ENCODE measurements at places on chromosomes 6 and 20.
A peak's percentile ranks its signal among the peaks of the same experiment; 100 is the strongest.

- DNase-seq: peak; percentile 37
Measured at GRCh38 chr6:33692760-33693158, 18.7 kb downstream of the UQCC2 start.

DNA sequence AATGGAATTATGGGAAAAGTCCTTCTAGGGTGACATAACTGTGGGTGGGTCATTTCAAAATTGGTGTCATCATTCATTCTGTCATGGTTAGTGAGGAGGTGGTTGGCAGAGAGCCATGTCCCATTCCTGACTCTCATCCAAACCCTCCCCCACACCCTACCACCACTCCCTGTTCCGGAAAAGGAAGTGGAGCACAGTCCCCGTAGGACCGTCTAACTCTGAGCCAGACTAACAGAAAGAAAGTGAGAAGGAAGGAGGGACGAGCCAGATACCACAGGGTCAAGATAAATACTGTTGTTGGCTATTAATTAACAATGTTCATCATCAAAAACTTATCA, 4.8 kb downstream of the TRIM10 start:
- no peak for DNase-seq

DNA sequence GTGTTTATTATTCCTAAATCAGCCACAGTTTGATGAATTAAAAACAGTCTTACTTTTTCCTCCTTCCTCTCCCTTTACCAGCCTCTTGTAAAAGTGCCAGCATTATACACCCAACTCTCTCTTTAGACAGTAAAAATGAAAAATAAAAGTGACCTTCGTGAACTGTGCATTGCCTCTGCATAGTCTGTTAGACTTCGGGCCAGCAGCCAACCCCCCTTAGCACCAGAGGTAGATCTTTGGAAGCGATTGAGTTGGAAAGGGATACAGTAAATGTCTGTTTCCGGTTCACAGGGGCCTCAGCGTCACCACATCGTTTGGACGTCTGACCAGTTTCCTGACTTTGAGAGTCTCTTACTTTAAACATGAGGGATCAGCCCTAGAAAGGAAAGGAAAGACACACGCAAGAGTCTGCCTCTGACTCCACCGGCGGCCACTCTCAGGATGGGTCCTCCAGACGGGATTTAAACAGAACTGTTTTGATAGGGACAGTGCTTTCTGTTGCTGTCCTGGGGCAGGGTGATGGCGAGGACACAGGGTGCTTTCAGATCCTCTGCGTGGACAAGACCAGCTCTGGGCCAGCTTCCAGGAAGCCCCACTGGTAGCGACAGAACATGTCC, 206.6 kb upstream of the PREP start:
- DNase-seq: no peak

GRCh38 chr6:161204866-161205557, 68.8 kb downstream of the AGPAT4 start:
- no peak for DNase-seq

DNA sequence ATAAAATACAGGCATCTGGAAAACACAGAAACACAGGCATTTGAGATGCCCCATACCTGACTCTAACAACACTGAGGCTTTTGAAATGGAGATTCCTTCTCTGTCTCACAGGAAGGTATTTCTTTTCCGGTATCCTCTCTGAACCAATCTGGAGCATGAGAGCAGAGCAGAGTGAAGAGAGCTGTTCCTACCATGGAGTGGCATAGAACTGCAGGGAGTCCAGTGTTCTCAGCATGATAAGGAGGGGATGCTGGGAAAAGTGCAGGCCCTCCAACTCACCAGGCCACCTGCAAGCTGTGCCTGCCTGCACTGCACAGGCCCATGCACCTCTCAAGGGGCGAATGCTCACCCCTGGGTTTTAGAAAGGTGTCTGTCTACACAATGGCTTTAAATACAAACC, 89.2 kb downstream of the FOXA2 start:
- DNase-seq: no peak

- DNase-seq: no peak
Measured at GRCh38 chr6:167119670-167120582, 3.0 kb upstream of the CCR6 start.

GRCh38 chr6:169146521-169146920, 107.1 kb downstream of the THBS2 start:
- DNase-seq: no peak

DNA sequence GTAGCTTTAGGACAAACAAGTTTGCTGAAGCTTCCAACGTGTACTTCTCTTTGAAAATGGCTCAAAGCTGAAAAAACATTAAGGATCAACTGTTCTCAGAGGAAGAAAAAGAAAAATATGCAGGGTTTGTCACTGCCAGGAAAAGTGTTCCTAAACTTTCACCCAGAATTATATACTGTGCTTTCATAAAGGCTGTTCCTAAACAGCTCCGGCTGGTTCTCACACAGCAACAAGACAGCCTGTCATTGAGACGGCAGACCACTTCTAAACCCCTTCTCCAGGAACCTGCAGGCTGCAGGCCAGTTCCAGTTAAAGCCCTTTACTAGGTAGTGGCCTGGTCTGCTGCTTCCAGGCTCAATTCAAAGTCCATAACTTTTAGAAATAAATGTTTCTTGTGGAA, 97.4 kb upstream of the SOX4 start:
- no peak for DNase-seq

GRCh38 chr6:12325872-12326271, 35.7 kb downstream of the EDN1 start:
- DNase-seq: no peak

- no peak for DNase-seq
Measured at GRCh38 chr6:36070252-36070651, 42.6 kb downstream of the MAPK14 start.

DNA sequence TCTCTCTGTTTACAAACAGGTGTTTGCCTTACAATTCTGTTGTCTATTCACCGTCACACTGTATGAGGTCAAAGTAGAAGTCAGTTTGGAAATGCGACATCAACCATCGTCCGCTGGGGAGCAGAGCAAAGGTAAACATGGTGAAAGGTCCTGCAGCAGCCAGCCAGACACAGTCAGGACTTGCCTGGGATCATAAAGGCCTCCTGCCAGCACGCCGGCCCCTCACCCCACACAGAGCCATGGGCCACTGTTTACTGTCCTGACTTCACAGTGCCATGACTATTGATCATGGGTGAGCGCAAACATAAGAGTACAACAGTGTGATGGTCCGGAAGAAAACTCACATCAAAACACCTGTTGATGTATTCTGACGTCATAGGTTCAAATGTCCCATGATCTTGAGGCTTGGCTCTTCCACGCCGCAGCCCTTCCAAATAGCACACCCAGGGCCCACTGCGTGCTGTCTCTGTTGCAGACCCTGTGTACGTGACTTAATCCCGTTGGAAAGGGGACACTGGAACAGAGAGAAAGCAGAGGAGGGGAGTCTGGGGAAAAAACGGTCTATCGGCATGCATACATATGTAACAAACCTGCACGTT, 16.9 kb upstream of the PPP1R3G start:
- no peak for DNase-seq

- DNase-seq: no peak
Measured at GRCh38 chr6:106187424-106187982, 101.4 kb downstream of the PRDM1 start.

- no peak for DNase-seq
Measured at GRCh38 chr20:44151621-44152416, 35.2 kb downstream of the JPH2 start.

DNA sequence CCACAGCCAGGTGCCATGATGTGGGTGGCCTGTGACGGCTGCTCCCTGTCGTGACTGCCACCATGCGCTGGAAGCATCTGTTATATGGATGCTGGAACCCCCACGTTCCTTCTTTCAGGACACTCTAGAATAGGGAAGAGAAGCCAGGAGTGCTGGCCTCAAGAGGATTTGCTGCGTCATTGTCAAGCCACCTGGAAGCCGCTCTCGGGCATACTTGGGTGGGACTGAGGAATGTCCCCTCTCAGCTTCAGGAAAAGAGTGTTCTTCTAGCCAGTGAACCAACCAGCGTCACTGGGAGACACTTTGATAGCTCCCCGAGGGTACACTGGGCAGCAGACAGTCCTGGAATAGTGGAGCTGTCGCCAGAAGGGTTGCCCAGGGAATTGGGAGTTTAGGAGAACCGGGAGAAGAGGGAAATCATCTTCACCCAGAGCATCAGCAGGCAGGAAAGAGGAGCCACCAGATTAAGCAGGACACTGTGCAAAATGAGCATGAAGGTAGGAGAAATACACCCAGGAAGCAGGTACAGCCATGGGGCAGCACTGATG, 130.8 kb upstream of the SASH1 start:
- DNase-seq: no peak

GRCh38 chr6:42450477-42451332, 1.0 kb downstream of the TRERF1 start:
- peak; percentile 22 for DNase-seq

DNA sequence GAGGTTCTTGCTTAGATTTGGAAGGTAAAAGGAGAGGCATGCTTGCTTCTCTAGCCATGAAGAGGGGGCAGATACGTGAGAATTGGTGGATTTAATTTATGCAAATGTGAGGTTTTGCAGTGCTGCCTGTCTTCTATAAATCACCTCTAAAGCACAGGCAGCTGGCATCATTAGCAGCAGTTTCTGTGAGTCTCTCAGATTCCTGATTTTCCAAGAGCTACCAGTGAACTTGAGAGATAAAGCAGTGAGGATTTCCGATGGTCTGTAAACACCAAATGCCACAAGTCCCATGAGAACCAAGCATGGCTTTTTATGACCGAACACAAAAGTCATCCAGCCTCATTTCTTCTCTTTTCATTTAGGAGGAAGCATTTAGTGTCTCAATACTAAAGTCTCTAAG, 3.2 kb upstream of the SIRPB2 start:
- no peak for DNase-seq

DNA sequence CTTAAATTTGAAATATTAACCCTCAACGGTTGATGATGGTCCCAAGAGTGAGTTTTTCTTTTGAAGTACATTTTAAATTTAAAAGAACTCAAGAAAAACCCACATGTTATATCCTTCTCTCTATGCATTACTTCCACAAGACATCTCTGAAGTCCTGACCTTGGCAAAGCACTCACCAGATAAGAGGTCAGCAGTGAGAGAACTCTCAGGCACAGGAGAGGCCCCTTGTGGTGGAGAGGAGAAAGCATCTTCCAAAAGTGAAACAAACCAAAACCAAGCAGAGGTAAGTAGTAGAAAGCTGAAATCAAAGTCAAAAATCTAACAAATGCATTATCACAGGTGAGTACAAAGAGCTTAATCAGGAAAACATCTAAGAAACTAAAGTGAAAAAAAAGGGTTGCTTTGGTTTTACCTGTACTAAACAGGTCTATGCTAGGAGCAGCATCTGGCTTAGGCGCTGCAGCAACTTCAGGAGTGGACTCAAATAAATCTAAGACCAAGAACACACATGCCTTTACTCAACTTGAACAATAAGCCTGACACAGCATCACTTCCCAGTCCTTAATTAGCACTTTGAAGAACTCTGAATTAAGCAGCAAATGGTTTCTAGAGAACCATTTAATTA, 80.5 kb downstream of the PRSS35 start:
- DNase-seq: no peak

GRCh38 chr6:36683145-36683655, 4.7 kb downstream of the CDKN1A start:
- DNase-seq: no peak

- DNase-seq: no peak
Measured at GRCh38 chr20:38628580-38629470, 27.2 kb downstream of the ARHGAP40 start.

- DNase-seq: no peak
Measured at GRCh38 chr6:164612751-164613150, 696.7 kb downstream of the C6orf118 start.

GRCh38 chr6:6497976-6498375, 90.5 kb upstream of the LY86 start:
- DNase-seq: no peak

DNA sequence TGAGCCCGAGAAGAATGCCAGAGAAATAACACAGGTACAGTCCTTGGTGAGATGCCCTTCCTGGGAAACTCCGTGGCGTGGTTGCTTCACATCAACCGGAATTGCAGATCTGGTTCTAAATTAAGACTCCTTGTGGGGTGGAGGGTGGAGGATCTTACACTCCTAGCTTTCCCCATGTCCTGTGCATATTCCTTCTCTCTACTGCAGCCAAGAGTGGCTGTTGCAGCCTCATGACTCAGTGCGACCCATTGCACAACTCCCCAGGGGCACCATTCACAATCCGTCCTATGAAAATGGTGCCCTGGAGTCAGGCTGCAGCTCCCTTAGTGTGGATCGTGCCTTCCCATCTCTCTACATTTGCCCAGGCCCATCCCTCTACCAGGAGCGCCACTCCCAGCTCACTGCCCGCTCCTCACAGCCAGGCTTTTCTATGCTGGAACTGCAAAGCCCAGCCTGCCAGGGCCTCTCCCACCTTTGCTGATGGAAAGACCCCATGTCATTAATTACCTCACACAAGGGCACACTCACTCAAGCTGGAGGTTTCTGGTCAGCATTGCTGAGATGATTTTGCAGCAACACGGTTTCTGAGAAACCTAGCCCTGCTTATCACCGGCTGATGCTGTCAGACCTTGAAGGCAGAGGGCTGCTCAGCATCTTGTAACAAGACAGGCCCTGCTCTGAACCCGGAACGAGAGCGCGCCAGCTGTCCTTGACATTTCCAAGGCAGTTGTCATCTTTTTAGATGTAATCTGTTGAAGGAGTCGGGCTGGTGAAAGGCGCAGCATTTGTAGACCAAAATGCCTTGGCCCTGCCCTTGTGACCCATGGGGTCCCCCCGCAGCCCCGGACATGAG, 39.7 kb downstream of the SIRPA start:
- no peak for DNase-seq

DNA sequence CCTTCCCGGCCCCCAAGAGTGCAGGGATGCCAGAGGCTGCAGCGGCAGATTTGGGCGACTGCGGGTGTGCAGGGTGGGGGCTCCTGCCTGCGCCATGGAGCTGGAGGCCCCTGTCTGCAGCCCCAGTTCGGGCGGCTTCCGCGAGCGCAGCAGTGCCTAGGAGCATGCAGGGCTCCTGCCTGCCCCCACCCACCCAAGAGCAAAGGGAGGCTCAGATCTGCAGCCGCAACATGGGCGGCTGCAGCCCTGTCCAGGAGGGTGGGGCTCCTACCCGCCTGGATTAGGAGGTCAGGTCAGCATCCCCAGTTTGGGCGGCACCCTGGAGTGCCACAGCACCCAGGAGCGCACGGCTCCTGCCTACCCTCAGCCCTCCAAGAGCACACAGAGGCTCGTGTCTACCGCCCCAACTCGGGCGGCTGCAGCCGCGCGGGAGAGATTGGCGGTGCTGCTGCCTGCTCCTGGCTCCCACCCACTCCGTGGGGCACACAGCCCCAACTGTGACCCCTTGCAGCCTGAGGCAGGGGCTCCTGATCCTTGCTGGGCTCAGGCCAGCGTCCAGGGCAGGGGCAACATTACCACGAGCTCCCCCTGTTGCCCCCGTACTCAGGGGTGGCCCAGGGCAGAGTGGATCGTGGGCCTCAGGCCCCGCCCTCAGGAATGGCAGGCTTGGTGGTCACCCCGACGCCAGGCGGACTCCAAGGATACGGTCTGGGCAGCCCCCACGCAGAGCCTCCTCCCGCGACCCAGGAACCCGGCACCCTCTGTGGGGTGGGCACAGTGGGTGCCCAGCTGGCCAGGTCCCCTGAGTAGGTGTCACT, 55.5 kb upstream of the UNC93A start:
- no peak for DNase-seq

- DNase-seq: no peak
Measured at GRCh38 chr6:71375676-71376075, 87.1 kb downstream of the OGFRL1 start.
